ENCODE measurements at places on chromosomes 3 and 15.

DNA sequence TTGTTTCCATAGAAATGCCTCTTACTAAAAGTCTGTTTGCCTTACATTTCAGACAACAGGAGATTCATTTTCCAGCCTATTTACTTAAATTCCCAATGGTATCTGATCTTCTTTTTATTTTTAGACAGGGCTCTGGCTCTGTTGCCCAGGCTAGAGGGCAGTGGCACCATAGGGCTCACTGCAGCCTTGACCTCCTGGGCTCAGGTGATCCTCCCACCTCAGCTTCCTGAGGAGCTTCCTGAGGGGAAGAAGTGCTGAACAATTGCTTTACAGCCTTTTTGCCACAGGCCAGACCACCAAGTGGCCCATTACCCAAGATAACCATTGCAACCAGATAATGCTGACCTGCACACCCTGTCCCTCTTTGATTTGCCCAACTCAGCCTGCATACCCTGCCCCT lies 126.3 kb downstream of the PLCH1 start:
- no peak for DNase-seq

DNA sequence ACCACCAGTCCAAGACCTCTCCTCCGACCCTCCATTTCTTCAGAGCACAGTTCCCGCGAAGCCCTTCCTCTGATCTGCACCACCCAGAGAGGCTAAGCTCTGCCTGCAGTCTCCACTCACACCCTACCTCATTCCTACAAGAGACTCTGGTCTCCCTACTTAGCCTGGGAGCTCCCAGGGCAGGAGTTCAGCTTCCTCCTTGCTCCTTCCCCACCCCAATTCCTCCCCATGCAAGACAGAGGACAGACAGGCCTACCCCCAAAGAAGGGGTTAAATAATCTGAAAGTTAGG lies 12.6 kb upstream of the VIPR1 start:
- DNase-seq, result no peak

GRCh38 chr3:127961963-127962362 lies 46.9 kb downstream of the KBTBD12 start:
- no peak for DNase-seq

- no peak for DNase-seq
These were observed 762.8 kb upstream of the NR2F2 start for GRCh38 chr15:95567686-95568085.

DNA sequence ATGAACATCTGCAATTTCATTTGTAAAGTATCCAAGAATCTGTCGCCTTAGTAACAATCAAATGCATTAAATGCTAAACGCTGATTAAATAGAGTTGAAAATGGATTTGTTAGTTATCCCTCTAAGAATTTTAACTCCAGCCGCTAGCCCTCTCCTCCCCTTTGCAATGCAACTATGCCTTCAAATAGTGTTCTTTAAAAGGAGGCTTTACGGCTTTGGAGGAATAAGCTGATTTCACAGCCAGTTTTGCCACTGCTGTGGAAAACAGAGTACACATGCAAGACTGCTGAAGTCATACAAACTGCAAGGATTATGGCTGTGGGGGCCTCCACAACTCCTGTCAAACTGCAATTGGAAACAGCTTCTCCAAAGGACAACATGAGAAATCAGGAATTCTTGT lies 89.2 kb downstream of the CERS3 start:
- DNase-seq, result no peak

GRCh38 chr3:133188996-133189395 lies 150.8 kb downstream of the TMEM108 start:
- no peak for DNase-seq

GRCh38 chr15:59271595-59272201 lies 65.1 kb downstream of the LDHAL6B start:
- DNase-seq, result no peak

DNA sequence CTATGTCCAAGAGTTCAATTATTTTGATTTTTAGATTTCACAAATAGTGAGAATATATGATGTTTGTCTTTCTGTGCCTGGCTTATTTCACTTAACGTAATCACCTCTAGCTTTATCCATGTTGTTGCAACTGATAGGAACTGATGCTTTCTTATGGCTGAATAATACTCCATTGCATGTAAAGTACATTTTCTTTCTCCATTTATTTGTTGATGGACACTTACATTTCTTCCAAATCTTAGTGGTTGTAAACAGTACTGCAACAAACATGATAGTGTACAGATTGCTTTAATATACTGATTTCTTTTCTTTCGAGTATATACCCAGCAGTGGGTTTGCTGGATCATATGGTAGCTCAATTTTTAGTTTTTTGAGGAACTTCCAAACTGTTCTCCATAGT lies 600.6 kb upstream of the SEMA6D start:
- no peak for DNase-seq

DNA sequence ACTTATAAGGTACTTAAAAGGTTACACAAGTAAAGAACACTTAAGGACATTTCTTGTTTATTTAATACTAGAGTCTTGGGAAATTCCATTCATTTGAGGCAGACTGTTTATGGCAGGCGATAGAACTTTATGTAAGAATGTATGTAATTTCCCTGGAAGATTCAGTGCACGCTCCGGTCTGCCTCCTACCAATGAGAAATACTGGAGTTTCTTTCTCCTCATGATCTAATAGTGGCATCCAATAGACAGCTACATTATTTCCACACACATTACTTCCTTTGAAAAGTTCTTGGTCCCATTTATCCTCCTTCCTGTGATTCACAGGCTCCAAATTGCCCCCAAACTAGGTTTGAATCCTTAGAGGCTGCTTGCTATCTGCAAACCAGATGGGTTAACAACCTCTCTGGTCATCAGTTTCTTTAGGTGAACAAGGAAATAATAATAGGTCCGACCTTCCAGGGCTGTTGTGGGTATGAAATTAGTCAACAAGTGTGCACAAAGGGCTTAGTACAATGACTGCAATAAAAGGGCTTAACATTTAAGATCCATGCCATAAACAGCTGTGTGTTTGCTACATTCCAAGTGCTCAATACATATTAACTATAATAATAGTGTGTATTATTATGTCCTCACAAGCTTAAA lies 30.7 kb downstream of the EIF4E3 start:
- DNase-seq, result no peak

DNA sequence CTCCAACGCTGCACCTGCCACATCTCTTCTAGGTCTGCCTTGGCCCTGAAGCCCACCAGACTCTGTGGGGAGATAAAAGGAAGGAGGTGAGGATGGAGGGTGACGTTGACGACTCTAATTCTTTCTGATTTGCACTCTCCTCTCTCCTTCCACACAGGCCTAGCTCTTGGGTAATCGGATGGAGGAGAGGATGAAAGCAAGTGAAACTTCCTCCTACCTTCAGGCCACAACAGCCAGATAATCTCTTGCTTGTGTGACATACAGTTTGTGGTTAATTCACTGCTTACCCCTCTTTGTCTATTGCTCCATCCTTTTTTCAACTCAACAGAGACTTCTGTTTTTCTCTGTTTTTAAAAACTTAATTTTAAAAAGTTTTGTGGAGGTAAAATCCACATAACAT lies 208.1 kb downstream of the SV2B start:
- peak; percentile 3 for DNase-seq

GRCh38 chr15:99090938-99091337 lies 13.9 kb upstream of the SYNM start:
- no peak for DNase-seq

GRCh38 chr3:178459038-178459410 lies 77.2 kb upstream of the KCNMB2 start:
- no peak for DNase-seq

DNA sequence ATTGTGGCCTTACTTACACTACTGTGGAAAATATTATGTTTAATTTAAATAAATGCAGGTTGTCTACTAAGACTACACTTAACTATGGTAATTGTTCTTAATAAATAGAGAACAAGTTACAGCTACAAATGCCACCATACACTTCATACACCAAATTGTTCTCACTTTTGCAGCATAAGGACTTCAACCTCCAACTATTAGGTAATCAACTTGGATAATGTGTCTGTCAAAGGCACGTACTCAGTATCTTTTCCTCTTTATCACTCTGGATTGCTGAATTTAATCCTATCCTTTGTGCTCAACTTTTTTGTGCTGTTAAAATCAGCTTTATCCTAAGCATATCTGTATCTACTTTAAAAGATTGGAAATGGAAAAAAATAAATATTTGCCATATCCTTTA lies 41.6 kb upstream of the TMEM87A start:
- no peak for DNase-seq
